ENCODE measurements at places on chromosomes 5 and 9. TPM values are rescaled to one million over a fixed set of nuclear protein-coding genes. Genes with fewer than 3 reads are reported as not detected.

GRCh38 chr5:124951661-124952060, 205.2 kb upstream of the ZNF608 start:
- no peak for DNase-seq

DNA sequence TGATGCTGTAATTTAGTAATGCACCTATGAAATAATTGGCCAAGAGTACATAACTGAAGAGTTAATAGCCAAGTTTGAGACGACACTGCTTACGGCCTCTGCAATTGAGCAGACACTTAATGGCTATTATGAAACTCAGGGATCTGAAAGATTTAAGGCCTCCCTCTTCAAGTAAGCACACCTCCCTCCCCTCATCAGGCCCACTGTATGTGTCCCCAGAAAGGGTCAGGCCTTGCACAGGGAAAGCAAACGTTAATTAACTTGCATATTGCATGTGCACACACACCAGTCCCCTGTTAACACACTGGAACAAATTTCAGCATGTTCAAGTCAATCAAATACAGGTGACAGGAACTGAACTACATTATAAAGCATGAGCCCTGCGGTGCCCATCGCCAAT, 163.6 kb downstream of the SPOCK1 start:
- no peak for DNase-seq

- peak; percentile 39 for DNase-seq
These were observed 33.0 kb downstream of the SNX30 start for GRCh38 chr9:112783551-112783954.

- no peak for DNase-seq
These were observed 68.6 kb upstream of the IL12B start for GRCh38 chr5:159398936-159399335.

DNA sequence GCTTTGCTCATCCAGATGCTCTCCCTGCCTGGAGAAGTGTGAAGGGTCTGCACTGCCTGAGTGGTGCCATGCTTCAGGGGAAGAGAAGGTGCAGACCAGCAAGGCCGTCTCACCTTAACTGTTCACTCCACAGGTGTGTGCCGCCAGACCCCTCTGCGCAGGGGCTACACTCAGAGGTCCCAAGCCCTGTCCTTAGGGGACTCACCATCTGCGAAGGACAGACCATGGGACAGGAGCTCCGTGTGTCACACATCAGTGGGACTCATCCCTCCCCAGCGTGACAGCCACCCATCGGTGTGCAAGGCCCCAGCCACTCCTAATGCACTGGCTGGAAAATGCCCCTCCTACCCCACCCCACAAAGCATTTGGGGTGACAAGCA, 142.9 kb downstream of the OLFM1 start:
- DNase-seq: no peak

DNA sequence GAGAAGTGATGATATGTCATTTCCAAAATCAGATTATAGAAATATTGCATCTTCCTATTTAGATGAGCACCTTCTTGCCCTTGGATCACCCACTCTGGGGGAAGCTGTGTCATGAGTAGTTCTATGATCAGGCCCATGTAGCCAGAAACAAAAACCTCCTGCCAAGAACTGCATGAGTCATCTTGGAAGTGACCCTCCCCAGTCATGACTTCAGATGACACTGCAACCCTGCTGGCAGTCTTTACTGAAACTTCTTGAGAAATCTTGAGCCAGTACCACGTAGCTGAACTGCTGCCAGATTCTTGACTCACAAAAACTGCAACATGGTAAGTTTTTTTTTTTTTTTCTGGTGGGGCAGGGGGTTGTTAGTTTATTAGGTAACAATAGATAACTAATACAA, 439.6 kb upstream of the PTGER4 start:
- no peak for DNase-seq

DNA sequence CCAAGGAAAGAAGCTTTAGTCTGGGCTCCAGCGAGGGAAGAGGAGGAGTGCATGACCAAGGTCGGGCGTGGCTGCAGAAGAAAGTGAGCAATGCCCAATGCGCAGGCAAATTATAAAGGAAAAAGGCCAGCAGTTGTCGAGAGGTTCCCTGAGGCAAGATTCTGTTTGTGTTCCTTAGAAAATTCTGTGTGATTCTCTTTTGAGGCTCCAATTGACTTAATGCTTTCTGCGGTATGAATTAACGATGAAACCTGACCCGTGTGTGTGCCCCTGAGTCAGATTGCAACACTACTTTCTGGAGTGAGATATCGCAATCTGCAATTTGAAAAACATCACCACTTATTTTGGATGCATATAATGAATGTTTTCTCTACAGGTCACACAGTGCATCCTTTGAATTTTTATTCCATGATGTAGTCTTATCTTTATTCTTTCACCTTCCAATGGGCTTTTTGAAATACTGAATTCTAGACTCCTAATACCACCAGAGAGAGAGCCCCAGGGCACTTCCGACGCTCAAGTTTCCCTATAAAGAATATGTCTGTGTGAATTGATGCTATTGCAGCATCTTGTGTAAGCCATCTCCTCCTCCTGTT, 117.9 kb upstream of the IL6ST start:
- no peak for DNase-seq

GRCh38 chr5:135654761-135655467, 76.1 kb upstream of the CXCL14 start:
- DNase-seq: no peak

GRCh38 chr5:160363660-160364395, 6.6 kb downstream of the C1QTNF2 start:
- peak; percentile 93 for DNase-seq

GRCh38 chr5:374631-375335, 53.3 kb downstream of the AHRR start:
- DNase-seq: peak; percentile 47

- DNase-seq: no peak
These were observed 288.8 kb downstream of the ARL15 start for GRCh38 chr5:54021431-54022164.

- DNase-seq: no peak
These were observed 66.0 kb downstream of the FER start for GRCh38 chr5:108813673-108814072.

GRCh38 chr5:177146891-177147638, 13.5 kb downstream of the NSD1 start:
- DNase-seq: no peak

- peak; percentile 38 for DNase-seq
These were observed 475 bp upstream of the GOLM1 start for GRCh38 chr9:86099701-86100364.

DNA sequence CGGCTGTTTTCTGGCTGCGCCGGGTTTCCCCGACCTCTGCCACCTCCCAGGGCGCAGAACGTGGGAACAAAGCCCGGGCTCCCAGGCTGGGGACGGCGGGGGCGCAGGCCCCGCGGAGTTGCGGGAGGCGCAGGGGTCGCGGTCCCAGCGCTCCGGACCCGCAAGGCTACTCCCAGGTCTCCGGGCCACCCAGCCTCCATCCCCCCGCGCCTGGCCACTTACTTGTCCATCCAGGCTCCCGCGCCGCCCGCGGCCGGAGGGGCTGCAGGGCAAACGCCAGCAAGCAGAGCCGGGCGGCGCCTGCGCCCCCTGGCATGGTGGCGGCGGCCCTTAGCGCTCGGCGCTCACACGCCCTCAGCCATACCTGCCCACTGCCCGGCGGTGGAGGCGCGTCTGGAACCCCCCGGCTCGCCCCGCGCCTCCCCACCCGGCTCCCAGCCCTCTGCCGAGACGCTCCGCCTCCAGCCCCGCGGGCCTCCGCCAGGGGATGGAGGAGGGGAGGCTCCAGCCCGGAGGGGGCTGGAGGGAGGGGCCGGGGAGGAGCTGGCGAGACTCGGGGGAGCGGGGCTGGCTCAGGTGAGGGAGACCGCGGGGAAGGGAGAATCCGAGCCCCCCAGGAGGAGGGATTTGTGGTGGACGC, at the start of gene ADAM19:
TSS of gene ADAM19 (minus strand) at position 395 of the 640 bp plus-strand sequence. CDS start at position 316, 79 bp downstream.
- DNase-seq: peak; percentile 72

GRCh38 chr9:122572456-122572855, 10.7 kb downstream of the OR1L8 start:
- DNase-seq: no peak

DNA sequence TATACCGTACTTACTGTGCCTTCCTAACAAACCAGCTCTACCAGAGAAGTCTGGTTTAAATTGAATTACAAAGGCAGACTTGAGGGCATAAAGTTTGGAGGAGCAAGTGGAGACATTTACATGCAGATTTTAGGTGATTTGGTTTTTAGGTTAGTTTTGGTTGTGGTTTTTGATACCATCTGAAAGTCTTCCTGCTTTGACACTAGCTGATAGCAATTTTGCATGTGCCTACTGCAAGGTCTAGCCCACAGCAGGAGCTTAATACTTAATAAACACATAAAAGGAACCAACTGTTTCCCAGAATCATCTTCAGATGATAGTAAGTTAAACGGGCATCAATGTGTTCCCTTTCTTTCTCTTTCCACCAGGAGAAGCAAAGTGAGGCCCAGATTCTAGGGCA, 3.4 kb upstream of the ESM1 start:
- no peak for DNase-seq

- DNase-seq: no peak
These were observed 58.0 kb upstream of the JAK2 start for GRCh38 chr9:4927043-4927471.

DNA sequence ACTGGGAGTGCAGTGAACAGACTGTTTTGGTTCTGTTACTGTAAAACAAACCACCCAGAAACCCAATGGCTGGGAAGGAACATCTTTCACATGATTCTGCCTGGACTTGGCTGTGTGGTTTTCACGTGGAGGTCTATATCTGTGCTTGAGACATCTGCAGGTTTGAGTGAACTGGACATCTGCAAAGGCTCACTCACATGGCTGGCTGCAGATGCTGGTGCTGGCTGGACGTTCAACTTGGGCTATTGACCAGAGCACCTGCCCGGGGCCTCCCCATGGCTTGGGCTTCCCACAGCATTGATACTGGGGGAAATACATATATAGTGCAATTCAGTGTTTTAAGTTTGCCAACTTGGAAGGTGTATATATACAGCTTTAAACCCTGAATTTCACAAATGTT, 6.8 kb downstream of the CTSL start:
- DNase-seq: peak; percentile 63

DNA sequence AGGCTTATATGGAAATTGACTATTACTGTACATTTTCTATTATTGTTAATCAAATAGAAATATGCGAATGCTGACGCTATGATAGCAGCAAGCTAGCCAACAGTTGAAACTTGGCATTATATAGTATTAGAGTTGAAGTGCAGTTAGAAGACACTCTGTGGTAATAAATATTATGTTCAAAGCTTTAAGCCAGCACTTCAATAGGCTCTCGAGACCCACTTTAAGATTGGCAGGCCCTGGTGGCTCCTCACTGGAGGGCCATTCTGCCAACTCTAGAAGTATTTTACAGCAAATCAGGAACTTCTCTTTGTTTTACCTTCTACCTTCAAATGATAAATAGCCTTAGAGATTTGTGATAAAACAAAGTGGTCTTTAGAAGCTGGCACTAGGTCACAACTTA, 2029.0 kb upstream of the WWC1 start:
- DNase-seq: no peak

- DNase-seq: no peak
These were observed 24.6 kb upstream of the JADE2 start for GRCh38 chr5:134500699-134501430.

GRCh38 chr9:18890372-18890771, 142.6 kb downstream of the SAXO1 start:
- peak; percentile 78 for DNase-seq

- peak; percentile 98 for DNase-seq
These were observed 273.4 kb downstream of the CSNK1G3 start for GRCh38 chr5:123785162-123786071.

GRCh38 chr9:26955222-26955903, 849 bp upstream of the IFT74 start:
- DNase-seq: peak; percentile 39

- DNase-seq: no peak
These were observed 230.9 kb downstream of the FAM114A2 start for GRCh38 chr5:153807801-153808200.

DNA sequence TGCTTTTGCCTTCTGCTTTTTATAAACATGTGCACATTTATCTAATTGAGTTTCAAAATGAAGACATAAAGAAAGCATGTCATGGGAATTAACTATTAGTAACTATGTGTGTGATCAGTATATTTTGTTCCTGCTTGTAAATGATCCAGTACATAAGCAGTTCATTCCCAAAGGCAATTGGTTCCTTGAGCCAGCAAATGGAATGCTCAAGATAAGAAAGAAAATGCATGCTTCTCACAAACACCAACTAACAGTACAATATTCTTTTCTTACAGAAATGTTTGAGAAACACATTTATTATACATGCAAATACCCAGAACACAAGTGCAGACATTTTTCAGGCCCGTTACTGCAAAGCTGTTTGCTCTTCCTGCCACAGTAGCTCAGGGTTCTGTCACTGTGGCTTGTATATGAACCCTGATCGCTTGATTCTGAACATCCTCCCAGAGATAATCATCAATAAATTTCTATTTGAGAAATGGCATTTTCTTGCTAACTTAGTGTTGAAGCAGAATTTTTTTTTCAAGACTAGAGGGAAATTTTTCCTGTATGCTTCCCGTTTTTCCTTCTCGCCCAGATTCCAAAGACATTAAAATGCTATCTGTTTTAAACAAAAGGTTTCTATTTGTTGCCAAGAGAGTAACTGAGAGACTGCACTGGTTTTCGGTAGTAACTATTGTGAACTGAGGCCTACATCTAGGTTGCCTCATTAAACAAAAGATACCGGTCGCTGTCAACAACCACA, 1.9 kb downstream of the GNAQ start:
- DNase-seq: no peak

- no peak for DNase-seq
These were observed 415.8 kb downstream of the ACTL7B start for GRCh38 chr9:108439947-108440346.

DNA sequence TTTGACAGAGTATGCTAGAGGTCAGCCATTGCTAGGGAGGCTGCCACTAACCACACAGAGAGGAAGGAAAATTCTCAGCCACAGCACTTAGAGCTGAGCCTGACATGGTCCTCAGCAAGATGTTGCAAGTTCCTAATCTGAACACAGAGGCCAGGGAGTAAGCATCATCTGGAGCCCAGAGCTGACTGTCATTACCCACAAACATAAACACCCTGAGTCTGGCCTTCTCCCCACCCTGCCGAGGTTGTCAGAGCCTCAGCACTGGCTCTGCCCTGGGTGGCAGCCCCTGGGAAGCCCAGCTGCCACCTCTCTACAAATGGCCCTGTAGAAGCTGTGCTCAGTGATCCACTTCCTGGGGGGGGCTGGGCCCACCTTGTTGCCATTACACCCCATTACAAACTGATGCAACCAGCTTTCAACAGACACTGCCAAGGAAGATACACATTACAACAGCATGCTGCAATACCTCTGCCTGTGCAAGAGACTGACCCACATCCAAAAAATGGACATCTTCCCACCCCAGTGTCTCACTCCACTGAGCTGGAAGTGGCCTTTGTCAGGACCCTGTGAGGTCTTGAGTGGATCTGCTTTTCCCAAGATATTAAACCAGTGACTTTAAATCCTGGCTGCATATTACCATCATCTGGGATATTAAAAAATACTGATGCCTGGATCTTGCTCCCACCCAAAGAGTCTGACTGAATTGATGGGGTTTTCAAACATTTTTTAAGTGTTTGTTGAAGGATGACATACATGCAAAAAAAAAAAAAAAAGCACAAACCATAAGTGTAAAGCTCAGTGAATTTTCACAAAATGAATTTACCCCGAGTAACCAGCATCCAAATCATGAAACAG, 33.0 kb downstream of the IRF1 start:
- DNase-seq: peak; percentile 83

MEIKIN gene
- not detected for total RNA-seq

TUSC1 gene
- 18.6 TPM for total RNA-seq

BTNL3 gene
- 0.21 TPM for total RNA-seq

PCDHA9 gene
- total RNA-seq: 0.03 TPM

VLDLR gene
- total RNA-seq: 13.9 TPM

AK3 gene
- 134 TPM for total RNA-seq

LMX1B gene
- not detected for total RNA-seq

PCDHGC5 gene
- 2.0 TPM for total RNA-seq

LECT2 gene
- total RNA-seq: not detected

INSYN2B gene
- total RNA-seq: 0.24 TPM

RLN1 gene
- total RNA-seq: 0.57 TPM

DBH gene
- total RNA-seq: 1.5 TPM

ACTBL2 gene
- not detected for total RNA-seq
